ENCODE measurements at places on chromosomes 6 and 20. TPM values are rescaled to one million over a fixed set of nuclear protein-coding genes. Genes with fewer than 3 reads are reported as not detected.

- peak overlapping the region; percentile 98 for H3K27ac ChIP-seq
- H3K27me3 ChIP-seq = no peaks in the 10 kb centered on the region
- DNase-seq = no peak
- peaks cover 21% of the 10 kb centered on the region for H3K36me3 ChIP-seq
These were observed 975 bp upstream of the PPT2 start for GRCh38 chr6:32152769-32153563.

DNA sequence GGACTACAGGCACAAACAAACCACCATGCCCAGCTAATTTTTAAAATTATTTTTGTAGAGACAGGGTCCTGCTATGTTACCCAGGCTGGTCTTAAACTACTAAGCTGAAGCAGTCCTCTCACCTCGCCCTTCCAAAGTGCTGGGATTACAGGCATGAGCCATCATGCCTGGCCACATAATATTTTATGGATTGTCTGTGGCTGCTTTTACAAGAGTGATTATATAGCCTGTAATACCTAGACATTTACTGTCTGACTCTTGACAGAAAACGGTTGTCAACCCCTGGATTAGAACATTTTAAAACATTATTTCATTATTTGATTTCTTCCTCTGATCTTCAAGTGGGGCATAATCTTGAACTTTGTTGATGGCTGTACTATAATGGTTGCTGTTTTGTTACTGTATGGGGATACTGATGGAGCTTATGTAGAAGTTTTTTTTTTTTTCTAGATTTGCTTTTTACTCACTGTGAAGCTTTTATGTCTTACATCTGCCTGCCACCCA is 14.3 kb downstream of the PARD6B start:
- H3K4me3 ChIP-seq = no peak overlapping the region
- H3K4me1 ChIP-seq = peaks cover 49% of the 10 kb centered on the region
- no peaks in the 10 kb centered on the region for H3K36me3 ChIP-seq
- no peaks in the 10 kb centered on the region for H3K27me3 ChIP-seq
- DNase-seq = no peak

The KCNS1 gene
- total RNA-seq = 0.22 TPM

DNA sequence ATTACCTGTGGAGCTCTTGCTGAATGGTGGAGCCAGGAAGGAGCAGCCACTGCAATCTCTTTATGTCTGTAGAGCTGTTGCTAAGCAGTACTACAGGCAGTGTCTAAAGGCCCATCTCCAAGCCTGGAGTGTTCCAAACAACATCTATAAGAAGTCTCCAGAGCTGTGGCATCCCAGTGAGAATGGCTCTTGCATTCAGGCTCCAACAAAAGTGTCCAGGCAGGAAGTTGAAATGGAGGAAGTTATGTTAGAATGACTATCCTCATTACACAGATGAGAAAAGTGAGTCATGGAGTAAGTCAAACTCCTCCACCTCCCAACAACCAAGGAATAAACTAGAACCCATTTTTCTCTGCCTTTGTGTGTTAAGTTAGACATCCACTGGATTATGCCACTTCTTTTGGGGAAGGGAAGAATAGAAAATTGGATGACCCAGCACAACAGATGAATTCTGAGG is 288.5 kb upstream of the STXBP5 start:
- H3K36me3 ChIP-seq = no peaks in the 10 kb centered on the region
- H3K27me3 ChIP-seq = no peaks in the 10 kb centered on the region
- H3K4me1 ChIP-seq = peaks cover 8% of the 10 kb centered on the region
- H3K27ac ChIP-seq = no peak overlapping the region

DNA sequence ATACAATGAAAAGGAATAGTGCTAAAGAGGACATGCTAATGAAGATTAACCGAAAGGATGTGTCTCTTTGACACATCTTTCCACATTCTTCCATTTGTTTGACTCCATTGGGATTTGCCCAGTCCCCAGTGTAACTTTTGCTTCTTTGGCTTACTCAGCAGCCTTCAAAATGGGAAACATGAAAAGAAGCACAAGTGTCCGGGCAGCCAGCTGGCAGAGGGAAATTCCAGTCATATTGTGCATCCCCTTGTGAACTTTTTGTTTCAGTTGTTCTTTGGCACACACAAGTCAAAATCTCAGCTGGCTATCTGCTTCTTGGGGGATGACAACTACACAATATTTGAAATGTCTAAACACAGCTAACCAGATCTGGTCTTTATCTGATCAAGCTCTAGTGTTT is 157.4 kb downstream of the OGFRL1 start:
- H3K27ac ChIP-seq = no peak overlapping the region
- H3K4me1 ChIP-seq = no peaks in the 10 kb centered on the region
- DNase-seq = no peak
- H3K36me3 ChIP-seq = no peaks in the 10 kb centered on the region

GRCh38 chr6:29731281-29731680 is 8.0 kb downstream of the HLA-F start:
- no peak overlapping the region for H3K27ac ChIP-seq
- peaks cover 17% of the 10 kb centered on the region for H3K36me3 ChIP-seq
- H3K4me3 ChIP-seq = no peak overlapping the region
- no peaks in the 10 kb centered on the region for H3K4me1 ChIP-seq
- no peak for DNase-seq
- no peaks in the 10 kb centered on the region for H3K27me3 ChIP-seq

DNA sequence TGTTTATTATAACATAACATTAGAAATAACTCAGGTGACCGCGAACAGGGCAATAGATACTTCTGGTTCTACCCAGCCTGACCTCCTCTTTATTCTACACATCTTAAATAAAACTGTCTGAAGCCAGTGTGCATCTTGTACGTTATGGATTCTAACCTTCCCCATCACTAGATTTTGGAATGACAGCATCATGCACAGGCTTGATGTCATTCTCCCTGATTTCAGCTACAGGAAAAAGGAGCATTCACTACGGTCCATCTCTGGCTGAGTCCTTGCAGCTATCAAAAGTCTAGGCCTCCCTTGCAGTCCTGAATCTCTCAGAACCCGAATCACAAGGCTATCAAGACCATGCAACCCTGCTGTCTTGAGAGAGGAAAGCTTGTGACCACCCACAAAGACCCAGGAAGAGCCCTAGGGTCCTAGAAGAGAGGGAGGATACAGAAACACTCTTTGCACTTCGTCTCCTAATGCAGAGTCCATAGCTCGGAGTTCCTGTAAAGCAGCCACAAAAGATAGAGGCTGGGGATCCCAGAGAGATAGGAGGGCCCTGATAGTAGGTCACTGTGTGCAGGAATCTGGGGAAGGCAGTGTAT is 845 bp downstream of the HLA-DPA1 start:
- no peak for DNase-seq
- H3K4me1 ChIP-seq = no peaks in the 10 kb centered on the region
- H3K36me3 ChIP-seq = no peaks in the 10 kb centered on the region
- H3K4me3 ChIP-seq = peak overlapping the region; percentile 31
- H3K27me3 ChIP-seq = no peaks in the 10 kb centered on the region

The COL9A1 gene
- total RNA-seq = not detected

GRCh38 chr6:41571021-41571780 is 25.0 kb downstream of the FOXP4 start:
- no peak overlapping the region for H3K4me3 ChIP-seq
- H3K4me1 ChIP-seq = no peaks in the 10 kb centered on the region
- no peak overlapping the region for H3K27ac ChIP-seq
- no peak for DNase-seq
- H3K27me3 ChIP-seq = no peaks in the 10 kb centered on the region

The ZNF311 gene
- total RNA-seq = 0.38 TPM

The BCAS4 gene
- total RNA-seq = 0.23 TPM

The PAX1 gene
- not detected for total RNA-seq

- H3K36me3 ChIP-seq = no peaks in the 10 kb centered on the region
- no peak overlapping the region for H3K4me3 ChIP-seq
- H3K27me3 ChIP-seq = no peaks in the 10 kb centered on the region
- peaks cover 3% of the 10 kb centered on the region for H3K4me1 ChIP-seq
- H3K27ac ChIP-seq = no peak overlapping the region
- DNase-seq = no peak
These were observed 153.6 kb downstream of the MTHFD1L start for GRCh38 chr6:151018911-151019782.

DNA sequence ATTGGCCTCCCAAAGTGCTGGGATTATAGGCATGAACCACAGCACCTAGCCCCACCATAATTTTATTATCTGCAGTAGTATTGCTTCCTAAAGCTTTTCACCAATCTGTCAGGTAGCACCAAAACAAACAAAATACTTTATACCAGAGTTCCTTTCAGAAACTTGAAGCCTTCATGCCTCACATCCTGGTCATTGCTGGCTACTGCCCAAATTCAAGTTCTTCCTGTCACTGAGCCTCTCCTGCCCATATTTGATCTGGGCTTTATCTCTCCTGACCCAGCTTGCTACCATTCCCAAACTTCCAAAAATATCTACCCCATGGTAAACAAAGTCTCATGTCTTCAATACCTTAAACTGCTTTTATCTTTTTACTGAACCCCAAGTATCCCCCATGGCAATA is 34.9 kb upstream of the DST start:
- no peak overlapping the region for H3K27ac ChIP-seq
- no peaks in the 10 kb centered on the region for H3K36me3 ChIP-seq
- H3K4me3 ChIP-seq = no peak overlapping the region
- DNase-seq = no peak

DNA sequence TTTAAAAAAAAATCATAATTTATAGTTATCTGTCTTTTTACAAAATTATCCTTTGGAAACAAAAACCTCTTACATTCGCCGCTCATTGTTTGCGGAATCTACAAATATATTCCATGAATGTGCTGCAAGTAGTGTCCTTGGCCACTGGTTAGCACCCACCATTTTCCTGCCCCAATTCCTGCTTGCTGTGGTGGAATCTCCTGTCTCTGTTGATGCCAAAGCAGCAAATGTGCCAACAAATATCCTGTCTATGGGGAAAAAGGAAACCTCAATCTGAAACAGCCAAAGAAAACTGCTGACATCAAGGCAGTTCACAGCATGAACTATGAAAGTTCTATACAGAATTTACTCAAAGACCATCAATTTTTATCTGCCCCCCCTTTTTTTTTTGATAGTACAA is 603.6 kb downstream of the COL12A1 start:
- H3K4me1 ChIP-seq = no peaks in the 10 kb centered on the region
- H3K4me3 ChIP-seq = no peak overlapping the region

DNA sequence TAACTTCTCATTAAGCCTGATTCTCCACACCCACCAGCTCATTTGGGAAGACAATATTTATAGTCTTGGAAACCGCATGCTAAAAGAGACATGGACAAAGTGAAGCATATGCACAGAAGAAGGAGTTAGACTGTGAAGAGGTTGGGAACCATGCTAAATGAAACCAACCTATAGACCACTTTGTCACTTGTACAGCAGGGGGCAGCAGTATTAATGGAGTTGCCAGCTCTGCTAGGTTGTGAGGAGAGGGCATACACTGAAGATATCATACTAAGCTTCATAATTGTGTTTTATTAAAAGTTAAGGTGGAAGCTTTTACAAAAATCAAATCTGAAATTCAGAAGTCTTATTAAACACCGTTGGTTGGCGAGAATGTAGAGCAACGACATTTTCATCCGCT is 38.3 kb upstream of the HMGCLL1 start:
- H3K4me3 ChIP-seq = no peak overlapping the region
- H3K27me3 ChIP-seq = no peaks in the 10 kb centered on the region
- no peak overlapping the region for H3K27ac ChIP-seq
- no peak for DNase-seq

GRCh38 chr20:58909585-58909984 is 57.1 kb downstream of the GNAS start:
- H3K4me3 ChIP-seq = no peak overlapping the region
- DNase-seq = no peak
- no peak overlapping the region for H3K27ac ChIP-seq
- peaks cover 44% of the 10 kb centered on the region for H3K36me3 ChIP-seq
- H3K4me1 ChIP-seq = peaks cover 14% of the 10 kb centered on the region
- no peaks in the 10 kb centered on the region for H3K27me3 ChIP-seq

The CD109 gene
- total RNA-seq = 40.1 TPM

The HLA-DPB1 gene
- 6.7 TPM for total RNA-seq

The PTPRT gene
- not detected for total RNA-seq

The TNFRSF21 gene
- 57.9 TPM for total RNA-seq

The PFDN6 gene
- total RNA-seq = 39.3 TPM

DNA sequence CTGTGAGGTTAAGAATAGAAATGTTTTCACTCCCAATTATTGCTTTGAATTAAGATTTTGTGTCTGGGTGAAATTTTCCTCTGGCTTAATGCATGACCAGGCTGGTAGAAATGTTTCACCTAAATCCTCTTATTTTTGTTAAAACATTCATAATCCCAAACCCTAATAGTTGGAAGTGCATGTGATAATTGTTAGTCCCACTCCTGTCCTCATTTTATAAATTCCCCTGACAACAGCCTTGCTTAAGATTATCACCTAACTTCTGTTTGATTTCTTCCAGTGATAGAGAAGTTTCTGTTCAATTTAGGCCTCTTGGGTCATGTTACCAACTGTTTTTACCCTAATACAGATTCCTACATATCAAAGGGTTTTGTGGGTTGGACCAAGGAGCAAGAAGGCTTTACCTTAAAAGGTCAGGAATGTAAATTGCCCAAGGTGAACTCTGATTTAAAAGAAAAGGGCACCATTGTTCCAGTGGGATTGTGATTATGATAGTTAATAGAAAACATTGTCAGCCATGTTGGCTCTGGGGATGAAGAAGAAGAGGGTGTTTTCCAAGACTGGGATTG is 158.7 kb upstream of the CENPW start:
- DNase-seq = no peak
- no peaks in the 10 kb centered on the region for H3K4me1 ChIP-seq
- H3K36me3 ChIP-seq = no peaks in the 10 kb centered on the region
- peak overlapping the region; percentile 27 for H3K27ac ChIP-seq
- no peak overlapping the region for H3K4me3 ChIP-seq
- no peaks in the 10 kb centered on the region for H3K27me3 ChIP-seq

GRCh38 chr20:15836634-15837033 is 736.6 kb downstream of the KIF16B start:
- H3K4me3 ChIP-seq = no peak overlapping the region
- no peaks in the 10 kb centered on the region for H3K4me1 ChIP-seq
- no peak overlapping the region for H3K27ac ChIP-seq

- no peaks in the 10 kb centered on the region for H3K4me1 ChIP-seq
- H3K27me3 ChIP-seq = no peaks in the 10 kb centered on the region
- DNase-seq = no peak
- no peak overlapping the region for H3K4me3 ChIP-seq
- H3K36me3 ChIP-seq = no peaks in the 10 kb centered on the region
- no peak overlapping the region for H3K27ac ChIP-seq
These were observed 70.0 kb upstream of the FRMD1 start for GRCh38 chr6:168149015-168149414.

The LBP gene
- not detected for total RNA-seq

- H3K4me1 ChIP-seq = no peaks in the 10 kb centered on the region
- no peak overlapping the region for H3K27ac ChIP-seq
- H3K27me3 ChIP-seq = no peaks in the 10 kb centered on the region
- H3K36me3 ChIP-seq = no peaks in the 10 kb centered on the region
These were observed 16.3 kb upstream of the VEGFA start for GRCh38 chr6:43753570-43754183.

DNA sequence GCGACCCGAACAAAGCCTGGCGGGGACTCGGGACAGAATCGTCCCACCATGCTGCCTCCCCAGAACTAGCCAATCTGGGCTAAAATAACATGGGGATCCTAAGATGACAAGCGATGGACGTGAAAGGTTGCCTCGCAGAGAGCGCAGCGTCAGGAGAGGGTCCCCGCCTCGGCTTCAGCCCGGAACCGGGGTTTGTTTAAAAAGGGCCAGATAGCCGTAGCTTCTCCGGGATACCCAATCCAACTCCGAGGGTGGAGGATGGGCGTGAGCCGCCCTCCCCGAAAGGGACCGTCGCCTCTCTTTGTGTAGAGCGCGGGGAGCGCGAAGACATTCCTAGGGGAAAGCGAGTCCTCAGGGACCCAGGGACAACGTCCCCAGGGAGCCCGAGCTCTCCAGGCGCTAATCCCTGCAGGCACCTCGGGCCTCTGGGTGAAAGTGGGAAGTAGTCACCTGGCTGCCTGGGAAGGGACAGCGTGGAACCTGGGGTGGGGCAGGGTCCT is 643 bp downstream of the CD24 start:
- peaks cover 37% of the 10 kb centered on the region for H3K4me1 ChIP-seq
- peak overlapping the region; percentile 61 for H3K4me3 ChIP-seq
- DNase-seq = no peak
